Stimulated activated CD8-positive, alpha-beta memory T cell treated with anti-CD3 and anti-CD28 coated beads, Interleukin-15, amount 100 ng/mL, for 1 hour (primary cell): ENCODE measurements at places on chromosomes 1 and 21.

- no peak for DNase-seq
These were observed 64.2 kb downstream of the TCP10L start for GRCh38 chr21:32520875-32521735.

- DNase-seq: no peak
These were observed 212.2 kb upstream of the RAB4A start for GRCh38 chr1:229058729-229059128.

GRCh38 chr1:44723064-44723463 is 7.9 kb downstream of the RNU5D-1 start:
- no peak for DNase-seq

- no peak for DNase-seq
These were observed 83.1 kb upstream of the SOD1 start for GRCh38 chr21:31576428-31576827.

GRCh38 chr1:192951691-192952460 is 107.3 kb downstream of the UCHL5 start:
- DNase-seq: no peak
